Stimulated activated CD8-positive, alpha-beta memory T cell treated with anti-CD3 and anti-CD28 coated beads, Interleukin-2, amount 100 ng/mL, for 1 hour (primary cell): ENCODE measurements at places on chromosomes 2 and 18.

DNA sequence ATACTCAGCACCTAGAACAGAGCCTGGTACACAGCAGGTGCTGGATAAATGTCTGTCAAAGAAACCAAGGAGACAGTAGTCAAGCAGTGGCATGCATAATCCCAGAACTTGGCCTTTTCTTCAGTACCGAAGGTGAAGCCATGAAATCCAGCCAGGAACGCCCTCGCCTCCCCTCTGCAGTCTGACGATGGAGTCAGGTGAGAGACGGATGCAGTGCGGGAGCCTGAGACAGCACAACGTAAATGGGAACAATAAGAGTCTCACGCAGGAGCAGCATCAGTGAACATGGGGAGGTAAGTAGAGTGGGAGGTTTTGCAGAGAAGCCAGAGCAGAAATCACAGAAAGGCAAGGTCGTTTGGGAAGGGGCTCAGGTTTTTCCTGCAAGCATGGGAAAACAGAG, 389.3 kb upstream of the MYT1L start:
- no peak for DNase-seq

DNA sequence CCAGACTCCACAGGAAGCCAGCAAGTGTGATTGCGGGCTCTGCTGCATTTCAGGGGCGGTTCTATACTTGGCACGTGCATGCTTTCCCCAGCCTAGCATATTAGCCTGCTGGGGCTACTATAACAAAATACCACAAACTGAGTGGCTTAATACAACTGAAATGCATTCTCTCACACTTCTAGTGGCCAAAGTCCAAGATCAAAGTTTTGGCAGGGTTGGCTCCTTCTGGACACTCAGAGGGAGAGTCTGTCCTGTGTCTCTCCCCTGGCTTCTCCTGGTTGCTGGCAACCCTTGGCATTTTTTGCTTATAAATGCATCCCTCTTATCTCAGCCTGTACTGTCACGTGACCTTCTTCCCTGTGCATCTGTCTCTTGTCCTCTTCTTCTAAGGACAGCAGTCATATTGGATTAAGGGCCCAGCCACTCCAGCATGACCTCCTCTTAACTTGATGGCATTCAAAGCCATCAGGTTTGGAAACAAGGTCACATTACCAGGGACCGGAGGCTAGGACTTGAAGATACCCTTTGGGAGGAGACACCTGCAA, 138.7 kb downstream of the RNF152 start:
- no peak for DNase-seq

DNA sequence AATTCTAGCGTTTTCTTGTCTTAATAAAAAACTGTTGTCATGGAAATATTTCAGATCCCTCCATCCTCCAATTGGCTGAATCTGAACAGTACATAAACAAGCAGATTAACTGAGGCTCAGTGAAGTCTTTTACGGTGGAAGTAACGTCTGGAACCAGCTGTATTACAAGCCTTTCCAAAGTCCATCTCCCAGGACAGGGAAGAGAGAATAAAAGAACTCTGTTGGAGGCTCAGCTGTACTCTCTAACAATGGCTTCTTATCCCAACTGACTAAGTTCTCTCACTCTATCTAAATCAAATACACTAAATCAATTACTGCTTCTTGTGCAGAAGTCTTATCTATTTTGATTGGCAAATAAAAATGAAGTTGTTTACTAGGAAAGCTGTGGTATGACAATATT, 19.9 kb upstream of the NEDD4L start:
- DNase-seq: no peak

DNA sequence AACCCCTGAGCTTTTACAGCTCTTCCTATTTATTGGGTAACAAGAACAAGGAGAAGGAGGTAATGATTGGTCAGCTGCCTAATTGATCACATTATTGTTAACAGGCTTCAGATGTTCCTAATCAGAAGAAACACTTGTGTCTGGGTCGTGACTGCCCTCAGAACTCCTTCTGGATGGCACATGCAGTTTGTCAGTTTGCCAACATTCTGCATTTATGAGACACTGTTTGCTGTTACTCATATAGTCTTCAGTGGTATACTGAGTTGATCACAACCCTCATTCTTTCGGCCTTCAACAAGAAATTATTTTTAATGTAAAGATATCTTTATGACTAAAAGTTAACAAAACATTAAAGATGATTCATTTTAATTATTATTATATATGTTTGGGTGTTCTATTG, 95.7 kb upstream of the DOCK10 start:
- no peak for DNase-seq

DNA sequence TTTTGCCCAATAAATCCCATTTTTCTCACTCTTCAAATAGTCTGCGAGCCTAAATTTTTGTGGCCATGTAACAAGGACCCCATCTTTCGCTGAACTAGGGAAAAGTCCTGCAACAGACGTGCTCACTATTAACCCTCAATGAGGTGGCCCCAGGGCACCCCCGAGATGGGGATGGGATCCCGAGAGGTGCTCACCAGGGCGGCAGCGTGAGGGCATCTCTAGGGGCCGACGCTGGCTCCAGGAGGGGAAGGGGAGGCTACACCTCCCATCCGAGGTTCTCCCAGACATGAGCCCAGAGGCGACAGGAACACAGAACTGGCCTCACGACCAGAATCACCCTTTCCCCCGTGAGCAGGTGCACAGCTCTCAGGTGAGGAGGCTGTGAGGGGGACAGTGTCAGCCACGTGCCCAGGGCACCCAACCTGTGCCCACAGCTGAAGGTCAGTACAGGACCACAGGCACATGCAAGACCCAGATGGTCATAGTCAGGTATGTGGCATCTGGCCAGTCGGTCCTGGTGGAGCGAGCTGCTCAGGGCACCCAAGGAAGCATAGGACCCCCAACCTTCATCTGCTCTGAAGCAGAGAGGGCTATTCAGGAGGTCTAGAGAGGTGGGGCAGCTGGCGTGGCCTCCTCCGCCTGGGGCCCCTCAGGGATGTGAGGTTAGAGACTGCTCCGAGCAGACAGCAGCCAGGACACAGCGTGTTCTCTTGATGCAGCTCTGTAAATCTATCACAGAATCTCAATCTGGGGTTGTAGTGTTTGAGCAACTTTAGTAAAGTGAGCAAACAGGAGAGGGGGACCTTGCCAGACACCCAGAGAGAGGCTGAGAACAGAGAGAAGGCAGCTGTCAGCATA, 62.8 kb downstream of the PXDN start:
- no peak for DNase-seq

DNA sequence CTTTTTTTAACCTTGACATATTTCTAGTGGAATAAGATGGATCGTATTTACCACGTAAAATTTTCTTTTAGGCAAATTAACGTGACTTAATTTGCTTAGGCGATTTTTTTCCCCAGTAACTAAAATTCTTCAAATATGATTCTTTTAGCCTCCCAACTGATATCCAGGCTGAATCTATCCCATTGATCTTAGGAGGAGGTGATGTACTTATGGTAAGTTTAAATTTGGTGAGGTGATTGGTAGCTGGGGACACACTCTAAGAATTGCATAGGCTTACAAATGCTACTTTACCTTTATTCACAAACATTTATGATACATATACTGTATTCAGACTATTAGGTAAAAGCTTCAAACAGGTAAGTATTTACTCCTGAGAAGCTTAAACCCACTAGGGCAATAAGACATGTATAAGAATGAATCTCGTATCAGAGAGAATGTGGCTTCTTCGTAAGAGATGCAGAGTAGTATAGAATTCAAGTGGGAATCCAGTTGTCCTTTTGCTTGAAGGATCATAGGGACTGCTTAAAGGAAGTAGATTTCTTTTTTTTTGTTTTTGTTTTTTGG, 3.8 kb downstream of the DDX1 start:
- no peak for DNase-seq

DNA sequence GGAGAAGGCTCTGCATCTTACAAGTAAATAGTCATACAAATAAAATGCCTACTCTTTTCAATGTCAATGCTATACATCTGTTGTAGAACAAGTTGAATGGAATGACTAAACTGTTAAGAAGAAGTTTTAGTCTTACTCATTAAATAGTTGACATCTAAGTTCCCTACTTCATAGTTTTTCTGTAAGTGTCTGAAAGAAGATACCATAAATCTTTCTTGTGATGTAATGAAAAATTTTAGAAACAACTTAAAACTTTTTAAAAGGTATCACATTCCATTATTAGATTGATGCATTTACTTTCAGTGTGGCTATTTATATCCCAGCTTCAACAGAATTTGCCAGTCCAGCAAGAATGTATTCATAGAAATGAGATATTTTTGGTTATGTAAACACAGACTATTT, 185.2 kb upstream of the EPC2 start:
- DNase-seq: no peak

DNA sequence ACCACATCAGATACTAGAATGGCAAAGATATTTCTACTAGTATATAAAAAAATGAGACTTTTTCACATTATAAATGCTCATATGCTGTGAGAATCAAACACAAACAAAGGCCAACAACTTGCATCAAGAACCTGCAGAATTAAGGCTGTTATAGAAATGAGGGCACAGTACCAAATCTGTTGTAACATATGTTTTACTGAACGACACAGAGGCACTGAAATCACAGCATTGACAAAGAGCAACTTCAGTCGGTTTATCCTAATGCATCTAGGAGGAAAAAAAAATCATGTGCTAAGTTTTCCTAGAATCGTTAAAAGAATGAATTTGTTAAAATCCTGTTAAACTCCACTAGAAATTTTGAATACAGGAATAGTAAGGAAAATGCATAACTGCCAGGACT, 617.4 kb upstream of the NETO1 start:
- DNase-seq: no peak

DNA sequence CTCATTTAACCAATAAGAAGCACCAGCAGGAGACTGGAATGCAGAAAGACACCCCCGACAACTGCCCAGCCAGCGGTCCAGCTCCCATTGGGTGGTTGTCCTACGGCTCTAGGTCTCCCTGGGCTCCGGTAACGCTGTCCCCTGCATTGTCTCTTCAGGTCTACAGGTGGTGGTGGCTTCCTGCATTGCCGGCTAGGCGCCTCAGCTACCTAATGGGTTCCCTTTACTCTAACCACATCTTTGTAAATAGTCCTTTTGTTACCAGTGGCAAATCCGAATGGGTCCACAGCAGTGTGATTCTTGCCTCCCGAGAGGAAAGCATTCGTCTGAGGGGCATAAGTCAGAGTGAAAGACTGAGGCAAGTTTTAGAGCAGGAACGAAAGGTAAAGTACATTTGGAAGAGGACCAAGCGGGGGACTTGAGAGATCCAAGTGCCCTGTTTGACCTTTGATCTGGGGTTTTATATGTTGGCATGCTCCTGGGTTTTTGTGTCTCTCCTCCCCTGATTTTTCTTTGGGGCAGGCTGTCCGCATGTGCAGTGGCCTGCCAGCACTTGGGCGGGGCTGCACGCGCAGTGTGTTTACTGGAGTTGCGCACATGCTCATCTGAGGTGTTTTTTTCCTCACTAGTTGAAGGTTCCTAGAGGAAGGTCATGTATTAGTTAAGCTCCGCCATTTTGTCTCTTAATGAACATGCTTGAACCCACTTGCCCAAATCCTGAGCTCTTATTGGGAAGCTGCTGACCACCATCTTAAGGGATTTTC, 11.0 kb downstream of the FABP1 start:
- DNase-seq: no peak

DNA sequence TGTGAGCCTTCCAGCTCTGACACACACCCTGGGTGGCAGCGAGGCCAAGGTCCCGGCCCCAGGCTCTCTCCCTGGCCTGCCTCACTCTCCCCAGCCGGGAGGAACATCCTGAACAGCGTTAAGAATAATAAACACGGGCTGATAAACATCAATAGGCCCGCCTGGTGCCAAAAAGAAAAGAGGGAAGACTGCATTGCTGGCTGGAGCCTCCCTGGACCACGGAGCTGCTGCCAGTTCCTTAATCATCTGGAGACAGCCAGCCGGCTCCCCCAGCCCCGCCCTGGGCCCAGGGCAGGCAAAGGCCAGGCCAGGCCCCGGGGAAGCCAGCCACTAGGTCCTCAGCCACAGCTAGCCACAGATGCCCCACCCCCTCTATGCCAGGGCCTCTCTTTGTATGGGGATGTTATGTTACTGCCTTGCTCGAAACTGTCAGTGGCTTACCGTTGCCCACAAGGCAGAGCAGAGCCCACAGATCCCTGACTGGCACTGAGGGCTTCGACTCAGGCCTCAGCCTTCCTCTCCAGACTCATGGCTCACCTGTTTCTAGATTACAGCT, 293.7 kb downstream of the DYSF start:
- no peak for DNase-seq

- DNase-seq: no peak
Observed at GRCh38 chr2:23034996-23035395, 350.0 kb upstream of the KLHL29 start.

- DNase-seq: no peak
Observed at GRCh38 chr2:44952143-44952805, 10.8 kb downstream of the SIX3 start.

DNA sequence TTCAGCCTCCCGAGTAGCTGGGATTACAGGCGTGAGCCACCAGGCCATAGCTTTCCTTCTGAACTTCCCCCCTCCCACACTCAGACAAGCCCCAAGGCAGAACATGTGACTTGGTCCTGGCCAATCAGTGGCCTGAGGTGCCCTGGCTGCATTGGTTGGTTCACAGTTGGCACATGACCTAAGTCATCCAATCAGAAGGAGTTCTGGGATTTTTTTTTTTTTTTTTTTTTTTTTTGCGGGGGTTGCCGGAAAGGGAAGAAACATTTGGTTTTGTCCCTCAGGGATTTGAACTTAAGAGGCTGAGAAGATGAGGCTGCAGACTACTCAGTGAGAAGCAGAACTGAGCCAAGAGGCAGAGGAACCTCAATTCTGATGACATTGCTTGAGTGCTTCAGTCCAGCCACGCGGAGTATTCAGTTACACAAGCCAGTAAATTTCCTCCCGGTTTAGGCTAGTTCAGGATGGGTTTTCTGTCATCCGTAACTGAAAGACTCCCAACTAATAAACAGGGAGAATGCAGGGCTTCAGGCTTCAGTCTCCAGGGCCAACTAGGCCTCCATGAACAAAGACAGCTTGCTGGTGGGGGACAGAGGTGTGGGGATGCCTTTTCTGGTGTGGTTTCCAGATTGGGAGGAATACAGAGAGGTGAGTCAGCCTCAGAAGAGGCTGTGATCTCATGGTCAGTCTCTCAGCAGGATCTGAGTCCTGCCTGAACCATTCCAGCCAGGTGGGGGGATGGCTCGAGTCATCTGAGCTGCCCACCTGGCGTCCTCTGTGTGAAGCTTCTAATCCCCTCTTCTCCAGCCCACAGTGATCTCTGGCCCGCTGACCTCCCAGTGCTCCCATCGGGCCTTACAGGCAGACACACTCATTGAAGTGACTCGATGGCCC, 9.2 kb downstream of the PTMA start:
- DNase-seq: no peak

GRCh38 chr18:7567474-7568425, 634 bp downstream of the PTPRM start:
- no peak for DNase-seq

- DNase-seq: no peak
Observed at GRCh38 chr2:80420530-80421208, 116.1 kb upstream of the LRRTM1 start.

- DNase-seq: no peak
Observed at GRCh38 chr2:10331702-10332401, 29.1 kb downstream of the HPCAL1 start.
